NCI-H2107 (cell line): ENCODE measurements at places on chromosomes 1 and 21.

GRCh38 chr1:154608397-154609270 lies 648 bp upstream of the ADAR start:
- DNase-seq = peak; percentile 48

GRCh38 chr1:23242414-23242813 lies 25.1 kb upstream of the HTR1D start:
- no peak for DNase-seq

- DNase-seq = no peak
Measured at GRCh38 chr1:231519166-231519565, 9.3 kb upstream of the TSNAX start.

- no peak for DNase-seq
Measured at GRCh38 chr1:55696181-55696754, 481.1 kb upstream of the USP24 start.

GRCh38 chr1:72140222-72140621 lies 142.1 kb downstream of the NEGR1 start:
- DNase-seq = no peak

DNA sequence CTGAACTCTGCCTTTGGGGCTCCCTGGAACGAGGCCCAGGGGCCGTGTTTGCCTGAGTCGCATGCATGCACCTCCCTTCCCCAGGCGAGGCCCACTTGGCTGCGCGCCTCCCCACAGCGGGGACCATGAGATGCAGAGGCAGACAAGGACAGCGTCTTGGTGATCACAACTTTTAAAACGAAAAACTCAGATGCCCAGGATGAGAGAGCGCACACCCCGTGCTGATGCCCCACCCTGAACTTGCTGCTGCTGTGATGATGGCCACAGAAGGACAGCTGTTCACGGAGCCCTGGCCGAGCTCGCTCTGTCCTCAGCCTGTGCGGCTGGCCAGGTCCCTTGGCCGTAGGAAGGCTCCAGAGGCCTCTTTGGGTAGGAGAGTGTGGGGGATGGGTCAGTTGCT lies 11.4 kb upstream of the PRMT2 start:
- no peak for DNase-seq

- DNase-seq = no peak
Measured at GRCh38 chr1:207938016-207938415, 27.1 kb upstream of the CD34 start.
